Fibroblast of the aortic adventitia (primary cell): ENCODE measurements at places on chromosomes 1 and 21. TPM values are rescaled to one million over a fixed set of nuclear protein-coding genes. Genes with fewer than 3 reads are reported as not detected.

The KRTAP19-3 gene
- total RNA-seq, result not detected in 2 replicates

The TDRD5 gene
- not detected in 2 replicates for total RNA-seq

The DLGAP3 gene
- not detected in 2 replicates for total RNA-seq

The FCAMR gene
- not detected in 2 replicates for total RNA-seq

The ERICH3 gene
- total RNA-seq, result not detected in 2 replicates

The KRTAP26-1 gene
- not detected in 2 replicates for total RNA-seq

The ADIPOR1 gene
- total RNA-seq, result 30.4 and 104 TPM in 2 replicates

The CCDC27 gene
- not detected in 2 replicates for total RNA-seq

The SCAMP3 gene
- total RNA-seq, result 12.5 and 47.6 TPM in 2 replicates

The H6PD gene
- 30.7 and 36.9 TPM in 2 replicates for total RNA-seq

The HES3 gene
- total RNA-seq, result not detected in 2 replicates

The MYOG gene
- not detected in 2 replicates for total RNA-seq

The PAPPA2 gene
- total RNA-seq, result 7.0 and 15.9 TPM in 2 replicates

The SLAMF9 gene
- not detected in 2 replicates for total RNA-seq

The REG4 gene
- not detected in 2 replicates for total RNA-seq

The CFHR4 gene
- total RNA-seq, result under 0.01 TPM in 1 of 2 replicates, not detected in the other

The ADAMTS1 gene
- total RNA-seq, result 284 and 390 TPM in 2 replicates

The GORAB gene
- total RNA-seq, result 6.5 and 25.0 TPM in 2 replicates

The ORC1 gene
- 0.49 and 12.6 TPM in 2 replicates for total RNA-seq

The PAQR6 gene
- 0.63 TPM in 1 of 2 replicates, not detected in the other for total RNA-seq

The ATP13A2 gene
- total RNA-seq, result 6.8 and 18.4 TPM in 2 replicates

The OR2T2 gene
- not detected in 2 replicates for total RNA-seq

The CEP350 gene
- 57.9 and 115 TPM in 2 replicates for total RNA-seq

The FAM72B gene
- 2.8 and 5.6 TPM in 2 replicates for total RNA-seq
